ENCODE measurements at places on chromosomes 6 and 20.

DNA sequence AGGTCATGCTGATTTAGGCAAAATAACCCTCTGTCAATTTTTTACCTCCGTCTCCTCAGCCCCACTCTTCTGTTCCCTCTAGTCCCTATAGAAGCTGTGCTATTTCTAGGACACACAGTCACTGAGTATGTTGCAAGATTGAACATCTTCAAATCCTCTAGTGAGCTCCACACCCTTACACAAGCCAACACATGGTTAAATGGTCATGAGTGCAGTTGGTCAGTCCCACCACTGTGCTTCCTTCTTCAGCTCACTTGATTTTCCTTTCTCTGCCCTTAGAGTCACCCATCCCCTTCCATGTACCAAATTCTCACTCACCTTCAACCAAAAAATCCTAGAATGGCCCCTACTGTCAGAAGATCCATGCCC lies 48.2 kb upstream of the F13A1 start:
- no peak for DNase-seq

GRCh38 chr6:155340464-155341129 lies 26.3 kb upstream of the TFB1M start:
- DNase-seq: peak; percentile 76

- DNase-seq: peak; percentile 34
These were observed 264.4 kb downstream of the ESR1 start for GRCh38 chr6:152071843-152072242.

DNA sequence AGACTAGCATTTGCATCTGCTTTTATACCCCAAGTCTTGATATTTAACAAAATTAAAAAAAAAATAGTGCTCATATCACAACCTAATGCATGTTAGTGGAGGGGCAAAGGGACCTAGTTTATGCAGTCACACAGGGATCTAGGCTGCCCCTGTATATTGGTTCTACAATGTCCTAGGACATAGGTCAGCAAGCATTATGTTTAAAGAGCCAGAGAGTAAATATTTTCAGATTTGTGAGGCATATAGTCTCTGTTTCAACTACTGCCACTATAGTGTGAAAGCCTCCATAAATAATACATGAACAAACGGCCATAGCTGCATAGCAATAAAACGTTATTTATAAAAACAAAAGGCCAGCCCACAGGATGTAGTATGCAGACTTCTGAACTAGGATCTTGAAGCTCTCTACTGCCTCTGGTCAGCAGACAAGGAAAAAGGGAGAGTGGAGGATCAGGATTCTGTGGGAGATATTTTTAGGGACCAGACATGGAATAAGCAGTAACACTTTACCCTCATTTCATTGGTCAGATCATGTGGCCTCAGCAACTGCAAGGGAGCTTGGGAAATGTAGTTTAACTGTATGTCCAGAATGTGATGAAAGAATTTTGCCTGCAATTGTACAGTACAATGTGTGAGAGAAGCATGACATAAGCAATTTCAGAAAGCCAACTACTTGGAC lies 414.2 kb upstream of the SPTLC3 start:
- peak; percentile 4 for DNase-seq

DNA sequence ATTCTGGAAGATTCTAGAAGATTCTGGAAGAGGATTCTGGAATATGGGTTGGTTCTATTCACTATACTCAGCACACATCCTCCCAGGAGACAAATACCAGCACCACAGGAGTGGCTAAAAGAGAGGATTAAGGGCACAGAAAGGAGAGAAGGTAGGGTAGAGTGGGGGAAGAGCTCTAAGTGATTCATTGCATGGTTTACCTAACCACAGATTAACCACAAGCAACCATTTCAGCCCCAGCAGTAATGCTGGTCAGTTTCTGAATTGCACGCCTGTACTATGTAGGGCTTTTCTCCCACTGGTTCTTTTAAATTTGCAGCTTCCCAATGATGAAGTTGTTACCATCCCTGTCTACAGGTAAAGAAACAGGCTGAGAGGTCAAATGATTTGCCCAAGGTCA lies 192.7 kb upstream of the PMEPA1 start:
- DNase-seq: peak; percentile 64

GRCh38 chr6:167402195-167402686 lies 77.4 kb downstream of the TTLL2 start:
- DNase-seq: no peak
